SW 1271 (cell line): ENCODE measurements at places on chromosomes 7 and 10.

GRCh38 chr7:121278120-121279021 lies 50.4 kb upstream of the WNT16 start:
- no peak for DNase-seq

DNA sequence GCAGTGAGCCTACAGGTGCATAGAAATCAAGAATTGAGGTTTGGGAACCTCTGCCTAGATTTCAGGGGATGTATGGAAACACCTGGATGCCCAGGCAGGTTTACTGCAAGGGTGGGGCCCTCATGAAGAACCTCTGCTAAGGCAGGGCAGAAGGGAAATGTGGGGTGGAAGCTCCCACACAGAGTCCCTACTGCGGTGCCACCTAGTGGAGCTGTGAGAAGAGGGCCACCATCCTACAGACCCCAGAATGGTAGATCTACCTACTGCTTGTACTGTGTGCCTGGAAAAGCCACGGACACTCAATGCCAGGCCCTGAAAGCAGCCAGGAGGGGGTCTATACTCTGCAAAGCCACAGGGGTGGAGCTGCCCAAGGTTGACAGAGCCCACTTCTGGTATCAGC lies 533.5 kb downstream of the GPAM start:
- no peak for DNase-seq

DNA sequence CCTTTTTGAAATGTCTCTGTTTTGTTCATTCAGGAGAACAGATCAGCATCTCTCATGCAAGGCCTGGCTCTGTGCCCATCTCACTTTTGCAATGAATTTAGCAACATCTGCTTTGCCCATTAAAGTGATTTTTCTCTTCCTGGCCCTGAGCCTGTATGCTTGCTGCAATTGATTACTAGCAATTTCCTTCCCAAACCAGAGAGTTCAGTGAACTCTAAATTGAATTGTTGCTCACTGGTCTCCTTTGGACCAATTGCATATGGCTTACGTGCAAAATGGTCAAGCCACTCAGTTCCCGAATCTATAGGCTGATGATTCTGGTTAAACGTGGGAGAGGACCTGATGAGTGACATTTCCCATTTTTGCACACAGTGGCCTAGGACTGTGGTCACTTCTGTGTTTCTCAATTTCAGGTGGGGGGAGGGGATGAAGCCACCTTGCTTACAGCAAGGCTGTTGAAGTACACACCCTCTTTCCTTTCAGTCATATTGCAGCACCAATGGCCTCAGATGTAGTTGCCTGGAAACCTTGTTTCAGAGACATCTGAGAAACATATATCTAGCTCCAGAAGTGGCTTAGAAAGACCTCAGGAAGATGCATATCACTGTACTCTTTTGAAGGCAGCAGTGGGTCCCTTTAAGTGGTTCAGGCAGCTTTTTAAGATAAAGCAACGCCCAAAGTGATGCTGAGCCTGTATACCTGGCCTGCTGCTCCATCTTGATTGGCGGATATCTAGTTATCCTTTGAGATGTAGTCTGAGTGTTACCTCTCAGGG lies 201.4 kb downstream of the PTEN start:
- no peak for DNase-seq

DNA sequence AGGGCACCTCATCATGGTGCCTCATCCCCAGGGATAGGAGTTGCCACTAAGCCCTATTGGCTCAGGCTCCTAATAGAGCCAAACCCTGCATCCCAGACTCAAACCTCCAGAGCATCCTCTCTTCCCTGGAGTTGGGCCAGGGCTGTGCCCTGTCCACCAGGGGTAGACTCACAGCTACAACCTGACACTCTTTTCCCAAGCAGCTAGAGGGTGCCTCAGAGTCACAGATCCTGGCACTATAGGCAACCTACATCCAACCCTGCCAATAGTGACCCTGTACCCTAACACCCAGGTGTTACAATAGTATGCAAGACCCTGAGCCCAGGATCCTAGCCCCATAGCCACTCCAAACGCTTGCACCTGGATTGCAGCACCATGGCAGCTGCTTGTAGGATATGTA lies 64.0 kb upstream of the PLA2G12B start:
- no peak for DNase-seq

GRCh38 chr7:28269700-28270361 lies 89.2 kb upstream of the JAZF1 start:
- no peak for DNase-seq

DNA sequence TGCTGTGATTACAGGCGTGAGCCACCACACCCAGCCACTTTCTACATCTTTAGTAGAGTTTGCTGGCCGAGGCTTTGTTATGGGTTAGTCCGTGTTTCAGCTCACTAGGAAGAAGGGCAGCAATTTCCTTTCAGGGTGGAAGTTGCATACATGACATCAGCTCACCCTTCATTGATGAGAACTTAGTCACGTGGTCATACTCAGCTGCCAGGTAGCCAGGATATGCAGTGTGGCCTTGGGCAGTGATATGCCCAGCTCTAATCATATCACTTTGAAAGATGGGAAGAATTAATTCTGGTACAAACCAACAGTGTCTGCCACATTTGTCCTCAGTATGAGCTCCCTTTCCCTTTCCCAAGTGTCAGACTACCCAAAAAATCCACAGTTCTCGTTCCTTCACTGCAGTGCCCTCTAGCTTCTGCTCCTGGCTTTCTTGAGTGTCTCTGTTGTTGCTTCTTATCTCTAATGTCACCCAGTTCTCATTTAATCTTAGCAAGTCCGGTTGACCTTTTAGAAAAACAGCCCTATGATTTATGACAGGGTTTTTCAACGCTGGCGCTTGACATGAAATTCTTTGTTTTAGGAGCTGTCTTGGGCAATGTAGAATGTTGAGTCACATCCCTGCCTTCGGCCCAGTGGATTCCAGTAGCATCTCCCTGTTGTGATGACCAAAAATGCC lies 108.7 kb upstream of the ITGB1 start:
- DNase-seq = no peak

DNA sequence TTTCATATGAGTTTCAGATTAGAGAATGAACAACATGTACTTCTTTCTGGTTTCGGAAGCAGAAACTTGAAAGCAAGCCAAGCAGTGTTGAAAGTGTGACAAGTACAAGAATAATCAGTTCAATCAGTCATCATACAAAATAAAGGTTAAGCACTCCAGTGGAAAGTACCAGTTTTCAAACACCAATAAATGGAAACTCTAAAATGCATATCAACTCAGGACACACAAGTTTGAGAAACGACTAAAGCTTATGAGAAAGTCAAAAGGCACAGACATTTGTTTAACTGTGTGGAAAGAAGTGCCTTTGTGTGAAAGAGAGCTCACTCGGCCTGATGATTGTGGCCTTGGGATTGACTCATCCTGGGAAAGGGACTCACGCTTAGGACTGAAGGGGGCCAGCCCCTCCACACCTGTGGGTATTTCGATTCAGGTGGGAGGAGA lies 60.6 kb upstream of the AKR1C1 start:
- DNase-seq = no peak

GRCh38 chr7:97971990-97972943 lies 17.7 kb downstream of the OCM2 start:
- peak; percentile 74 for DNase-seq

DNA sequence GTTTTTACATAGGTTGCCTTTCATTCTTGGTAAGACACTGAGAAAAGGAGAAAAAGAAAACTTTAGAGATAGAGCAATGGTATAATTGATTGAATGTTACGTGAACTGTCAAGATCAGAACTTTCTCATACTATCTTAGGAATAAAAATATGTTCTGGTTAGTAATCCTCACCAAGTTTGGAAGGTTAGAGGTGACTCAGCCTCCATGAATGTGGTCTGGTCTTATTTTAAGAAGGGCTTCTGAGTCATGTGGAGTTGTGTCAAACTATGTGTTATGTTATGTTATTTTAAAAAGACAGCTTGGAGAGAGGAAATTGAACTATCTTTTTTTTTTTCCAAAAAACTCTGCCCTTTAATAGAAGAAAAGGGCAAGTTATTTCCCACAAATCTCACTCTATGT lies 458.6 kb upstream of the KLF6 start:
- peak; percentile 56 for DNase-seq

- DNase-seq = no peak
Observed at GRCh38 chr10:90437452-90437851, 420.4 kb downstream of the HTR7 start.

DNA sequence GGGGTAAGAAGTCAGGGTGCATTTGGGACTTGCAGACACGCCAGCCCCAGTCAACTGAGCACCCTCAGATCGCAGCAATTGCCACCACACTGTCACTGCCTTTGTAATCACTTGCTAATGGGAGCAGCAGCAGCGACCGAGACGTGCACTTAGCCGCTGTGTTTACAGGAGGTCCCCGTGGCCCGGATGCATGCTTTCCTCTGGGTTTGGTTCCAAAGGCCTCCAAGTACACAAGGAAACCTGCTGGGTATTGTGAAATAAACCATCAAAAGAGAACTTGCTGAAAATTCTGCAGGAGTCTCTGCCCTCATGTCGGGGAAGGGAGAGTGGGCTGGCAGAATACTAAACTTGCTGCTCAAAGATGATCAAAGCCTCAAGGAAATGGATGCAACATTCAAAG lies 341.7 kb downstream of the DNAJB6 start:
- DNase-seq = no peak

GRCh38 chr10:11885437-11886137 lies 62.4 kb downstream of the PROSER2 start:
- no peak for DNase-seq

GRCh38 chr10:133000648-133001047 lies 58.3 kb upstream of the CFAP46 start:
- no peak for DNase-seq

- DNase-seq = no peak
Observed at GRCh38 chr10:12981570-12981969, 19.9 kb downstream of the CCDC3 start.

- no peak for DNase-seq
Observed at GRCh38 chr7:141154131-141154732, 80.4 kb downstream of the TMEM178B start.

GRCh38 chr7:16106300-16106699 lies 315.0 kb downstream of the CRPPA start:
- no peak for DNase-seq
